ENCODE measurements at places on chromosomes 5 and 9.

DNA sequence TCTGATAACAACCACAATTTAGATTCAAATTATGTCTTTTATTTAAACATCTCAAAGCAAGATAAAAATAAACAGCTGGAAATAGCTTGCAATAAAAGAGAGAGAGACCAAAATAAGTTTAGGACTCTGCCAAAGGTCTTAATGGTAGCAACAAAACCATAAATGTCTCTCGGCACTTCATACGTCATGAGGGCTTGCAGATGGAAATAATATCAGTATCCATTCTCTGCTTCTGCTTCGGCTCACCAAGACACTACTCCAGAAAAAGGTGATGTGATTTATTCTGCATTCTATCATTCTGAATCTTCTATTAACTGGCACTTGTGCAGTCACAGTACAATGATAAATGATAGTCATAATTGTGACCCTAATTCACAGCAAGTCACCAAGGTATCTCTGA lies 56.1 kb downstream of the EBF1 start:
- DNase-seq, result no peak

- no peak for DNase-seq
Measured at GRCh38 chr5:32001284-32001683, 172.8 kb downstream of the GOLPH3 start.

GRCh38 chr9:81489046-81489445 lies 200.3 kb downstream of the TLE1 start:
- no peak for DNase-seq

- no peak for DNase-seq
Measured at GRCh38 chr9:88272986-88273385, 115.3 kb upstream of the SPIN1 start.

GRCh38 chr9:86763791-86764190 lies 183.5 kb downstream of the GAS1 start:
- DNase-seq, result no peak

GRCh38 chr5:61280205-61280604 lies 51.9 kb upstream of the ZSWIM6 start:
- no peak for DNase-seq

DNA sequence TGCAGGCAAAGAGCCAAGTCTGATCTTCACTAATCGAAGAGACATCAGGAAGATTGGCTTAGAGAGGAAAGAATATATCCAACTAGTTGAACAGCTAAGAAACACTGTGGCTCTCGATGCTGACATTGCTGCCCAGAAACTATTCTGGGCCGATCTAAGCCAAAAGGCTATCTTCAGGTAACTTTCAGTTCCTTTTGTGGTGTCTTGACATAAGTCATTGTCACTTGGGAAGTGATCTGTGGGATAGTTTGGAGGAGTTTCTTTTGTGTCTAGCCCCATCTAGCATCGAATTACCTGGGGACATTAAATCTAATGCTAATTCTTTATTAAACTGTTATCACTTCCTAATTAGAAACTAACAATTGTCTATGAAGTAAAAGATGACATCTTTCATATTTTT lies 24.0 kb downstream of the VLDLR start:
- no peak for DNase-seq

All from stimulated activated CD4-positive, alpha-beta T cell treated with anti-CD3 and anti-CD28 coated beads, Interleukin-1b, Interleukin-23, amount 100 ng/mL, for 24 hours (primary cell).